ENCODE measurements at places on chromosomes 16 and 17.

- DNase-seq, result no peak
Measured at GRCh38 chr16:77767211-77767610, 21.2 kb upstream of the VAT1L start.

- no peak for DNase-seq
Measured at GRCh38 chr16:55622930-55623561, 32.7 kb upstream of the SLC6A2 start.

- DNase-seq, result no peak
Measured at GRCh38 chr16:65426484-65426883, 304.6 kb upstream of the CDH11 start.

- DNase-seq, result no peak
Measured at GRCh38 chr16:79794941-79795340, 194.4 kb upstream of the MAF start.

DNA sequence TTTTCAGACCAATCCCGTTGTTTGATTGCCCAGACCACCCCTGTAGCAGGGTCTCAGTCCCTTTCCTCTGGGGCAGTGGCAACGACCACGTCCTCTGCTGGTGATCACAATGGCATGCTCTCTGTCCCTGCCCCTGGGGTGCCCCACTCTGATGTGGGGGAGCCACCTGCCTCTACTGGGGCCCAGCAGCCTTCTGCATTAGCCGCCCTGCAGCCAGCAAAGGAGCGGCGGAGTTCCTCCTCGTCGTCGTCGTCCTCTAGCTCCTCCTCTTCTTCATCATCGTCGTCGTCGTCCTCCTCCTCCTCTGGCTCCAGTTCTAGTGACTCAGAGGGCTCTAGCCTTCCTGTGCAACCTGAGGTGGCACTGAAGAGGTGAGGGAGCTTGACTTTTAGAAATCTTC lies 9.2 kb downstream of the ELOB start:
- no peak for DNase-seq

- DNase-seq, result peak; percentile 65
Measured at GRCh38 chr17:7436556-7437368, 1.5 kb downstream of the TMEM102 start.

DNA sequence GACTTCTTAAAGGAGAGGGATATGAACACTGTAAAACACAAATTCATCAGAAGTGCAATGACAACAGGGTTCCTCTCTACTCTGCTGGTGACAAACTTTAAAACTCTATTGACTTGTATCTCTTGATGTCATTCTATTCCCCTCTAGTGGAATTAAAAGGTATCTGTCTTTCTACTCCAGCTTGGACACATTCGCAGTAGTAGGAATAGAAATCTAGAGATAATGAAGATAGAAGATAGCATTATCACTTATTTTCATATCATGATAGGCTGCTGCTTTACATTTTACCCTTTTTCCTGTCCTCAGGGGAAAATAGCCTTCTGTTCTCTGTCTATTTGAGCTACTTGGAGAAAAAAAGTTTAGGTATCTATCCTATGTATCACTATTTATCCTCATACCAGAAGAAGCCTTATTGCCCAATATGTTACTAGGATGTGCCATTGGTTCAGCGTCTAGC lies 209.6 kb upstream of the CACNG5 start:
- DNase-seq, result peak; percentile 40

DNA sequence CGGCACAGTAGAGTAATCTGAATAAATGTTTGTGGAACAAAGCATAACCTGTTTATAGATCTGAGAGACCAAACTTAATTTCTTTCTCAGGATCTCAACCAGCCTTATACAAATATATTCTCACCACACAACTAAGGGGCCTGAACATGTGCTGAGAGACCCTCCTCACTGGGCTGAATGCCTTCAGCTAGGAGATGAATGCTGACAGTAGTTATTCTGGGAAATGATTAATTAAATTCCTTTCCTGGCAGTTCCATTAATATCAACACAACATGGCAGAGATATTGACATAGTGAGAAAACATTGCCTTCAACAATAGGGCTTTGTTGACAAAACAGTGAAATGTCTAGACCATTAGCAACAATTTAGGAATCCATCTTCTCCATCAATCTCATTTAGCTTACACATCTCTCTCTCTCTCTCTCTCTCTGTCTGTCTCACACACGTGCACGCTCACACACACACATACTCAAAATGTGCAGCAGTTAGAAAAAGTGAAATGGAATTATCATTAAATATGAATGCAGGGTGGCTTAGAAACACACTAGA lies 780.8 kb upstream of the CDH8 start:
- DNase-seq, result peak; percentile 45

- DNase-seq, result no peak
Measured at GRCh38 chr16:2692948-2693651, 10.8 kb downstream of the KCTD5 start.

GRCh38 chr17:77140878-77141767 lies at the start of gene SEC14L1:
TSS of gene SEC14L1 (plus strand) at chr17:77140969. CDS start at chr17:77143597, 2,628 bp downstream.
- no peak for DNase-seq

DNA sequence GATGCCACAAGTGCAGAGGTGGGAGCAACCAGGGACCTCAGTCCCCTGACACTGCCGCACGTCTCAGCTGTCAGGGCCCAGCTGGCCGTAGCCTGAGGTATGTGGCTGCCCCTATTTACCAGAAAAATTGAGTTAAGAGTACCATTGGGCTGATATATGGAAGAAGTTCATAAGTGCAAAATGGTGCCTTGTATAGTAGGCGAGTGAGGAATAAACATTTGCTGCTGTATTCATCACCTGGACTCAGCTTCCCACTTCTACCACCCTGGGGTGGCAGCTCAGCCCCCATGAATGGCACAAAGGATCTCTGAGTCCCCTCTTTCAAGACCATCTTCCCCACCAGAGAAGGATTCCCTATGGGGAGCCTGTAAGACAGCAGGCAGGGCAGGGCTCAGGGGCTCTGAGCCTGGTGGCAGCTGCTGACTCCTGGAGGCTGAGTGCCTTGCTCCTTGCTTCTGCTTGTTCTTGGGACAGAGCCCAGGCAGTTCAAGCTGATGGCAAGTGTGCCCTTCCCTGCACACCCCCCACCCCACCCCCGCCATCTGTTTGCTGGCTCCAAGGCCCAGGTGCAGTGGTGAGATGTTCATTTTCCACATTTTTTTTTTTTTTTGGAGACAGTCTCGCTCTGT lies 29.0 kb downstream of the TRPV2 start:
- no peak for DNase-seq

DNA sequence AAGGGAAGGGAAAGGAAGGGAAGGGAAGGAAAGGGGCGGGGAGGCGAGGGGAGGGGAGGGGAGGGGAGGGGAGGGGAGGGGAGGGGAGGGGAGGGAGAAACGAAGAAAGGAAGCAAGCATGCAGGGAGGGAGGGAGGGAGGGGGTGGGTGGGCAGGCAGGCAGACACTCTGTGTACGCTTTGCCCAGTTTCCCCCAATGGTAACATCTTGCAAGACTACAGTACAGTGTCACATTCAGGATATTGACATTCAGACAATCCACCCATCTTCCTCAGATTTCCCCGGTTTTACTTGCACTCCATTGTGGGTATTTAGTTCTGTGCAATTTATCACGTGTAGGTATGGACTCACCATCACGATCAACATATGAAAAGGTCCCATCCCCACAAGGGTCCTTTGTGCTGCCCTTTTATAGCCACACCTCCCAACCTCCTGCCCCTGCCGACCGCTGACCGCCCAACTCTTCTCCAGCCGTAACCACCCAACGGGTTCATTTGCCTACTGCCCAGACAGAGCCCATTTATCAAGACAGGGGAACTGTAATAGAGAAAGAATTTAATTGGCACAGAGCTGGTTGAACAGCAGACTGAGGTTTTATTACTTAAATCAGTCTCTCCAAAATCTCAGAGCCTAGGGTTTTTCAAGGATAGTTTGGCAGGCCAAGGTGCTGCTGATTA lies 91.4 kb upstream of the FA2H start:
- DNase-seq, result no peak

DNA sequence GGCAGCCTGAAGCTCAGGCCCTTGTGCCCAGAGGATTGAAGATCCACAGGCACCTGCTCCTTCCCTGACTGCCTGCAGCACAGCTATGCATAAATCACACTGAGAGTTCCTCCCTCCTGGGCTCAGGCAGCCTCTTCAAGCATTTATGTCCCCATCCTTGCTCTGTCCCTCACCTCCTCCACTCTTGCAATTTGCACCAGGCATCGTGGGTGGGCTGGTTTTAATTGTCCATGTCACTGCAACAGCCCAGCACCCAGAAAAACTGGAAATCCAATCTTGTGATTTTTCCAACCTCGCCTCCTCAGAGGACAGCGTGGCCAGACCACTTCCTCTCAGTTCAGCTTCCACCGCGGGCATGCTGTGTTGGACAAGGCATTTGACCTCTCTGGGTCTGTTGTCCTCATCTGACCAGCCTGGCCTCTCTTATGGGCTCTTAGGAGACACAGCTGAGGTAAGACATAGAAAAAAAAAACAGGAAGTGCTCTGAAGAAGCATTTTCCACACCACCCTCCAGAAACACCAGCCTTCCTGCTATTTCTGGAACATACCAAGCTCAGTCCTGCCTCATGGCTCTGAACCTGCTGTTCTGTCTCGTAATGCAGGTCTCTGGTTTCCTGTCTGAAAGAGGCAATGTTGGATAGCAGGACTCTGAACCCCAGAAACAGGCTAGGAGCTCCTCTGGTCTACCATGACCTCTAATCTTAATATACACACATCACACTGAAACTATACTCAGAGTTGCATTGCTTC lies 8.3 kb downstream of the TMEM114 start:
- DNase-seq, result no peak

DNA sequence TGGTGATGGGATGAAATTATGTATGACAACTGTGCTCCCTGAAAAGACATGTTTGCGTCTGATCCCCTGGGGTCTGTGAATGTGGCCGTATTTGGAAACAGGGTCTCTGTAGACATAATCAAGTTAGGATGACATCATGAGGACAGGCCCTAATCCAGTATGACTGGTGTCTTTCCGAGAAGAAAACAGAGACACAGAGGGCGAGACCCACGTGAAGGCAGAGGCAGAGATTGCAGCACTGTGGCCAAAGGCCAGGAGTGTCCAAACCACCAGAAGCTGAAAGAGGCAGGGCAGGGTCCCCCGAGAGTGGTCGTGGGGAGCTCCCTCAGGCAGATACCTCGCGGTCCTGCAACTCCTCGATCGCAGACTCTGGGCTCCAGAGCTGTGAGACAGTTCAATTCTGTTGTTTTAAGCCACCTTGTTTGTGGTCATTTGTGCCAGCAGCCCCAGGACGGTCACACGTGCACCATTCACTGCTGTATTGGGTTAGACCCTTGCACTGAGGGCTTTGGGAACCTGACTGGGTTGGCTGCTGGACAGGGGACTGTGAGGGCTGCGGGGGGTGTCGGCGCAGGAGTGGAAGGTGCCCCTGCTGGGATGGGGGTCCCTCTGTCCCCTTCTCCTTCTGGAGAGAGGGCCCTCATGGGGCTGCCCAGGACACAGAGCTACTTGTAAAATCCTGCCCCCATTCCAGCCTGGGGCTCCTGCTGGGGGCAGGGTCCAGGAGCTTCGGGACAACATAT lies 27.7 kb downstream of the METRNL start:
- DNase-seq, result no peak

DNA sequence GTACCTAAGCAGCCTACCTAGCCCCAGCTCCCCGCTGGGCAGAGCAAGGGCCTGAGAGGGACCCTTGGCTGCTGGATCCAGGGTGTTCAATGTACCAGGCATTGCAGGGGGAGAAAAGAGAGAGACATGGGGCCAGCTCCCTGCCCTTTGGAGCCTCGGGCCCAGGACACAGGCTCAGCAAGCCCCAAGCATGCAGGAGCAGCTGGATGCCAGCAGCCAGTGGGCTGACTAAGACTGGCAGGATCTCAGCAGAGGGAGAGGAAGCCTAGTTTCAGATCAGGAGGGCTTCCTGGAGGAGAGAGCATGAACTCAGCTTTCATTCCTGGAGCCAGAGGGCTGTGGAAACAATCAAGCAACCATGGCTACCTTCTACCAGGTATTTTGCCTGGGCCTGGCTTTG lies 82.0 kb upstream of the NKD1 start:
- no peak for DNase-seq

- DNase-seq, result no peak
Measured at GRCh38 chr17:75639327-75639726, 6.1 kb downstream of the SMIM5 start.

- DNase-seq, result no peak
Measured at GRCh38 chr17:58756246-58757161, 850 bp downstream of the PPM1E start.

- no peak for DNase-seq
Measured at GRCh38 chr16:55045756-55046460, 115.2 kb downstream of the IRX5 start.

- peak; percentile 71 for DNase-seq
Measured at GRCh38 chr16:84611041-84611440, 6.8 kb downstream of the COTL1 start.

GRCh38 chr16:17607609-17608008 lies 136.8 kb upstream of the XYLT1 start:
- no peak for DNase-seq

- no peak for DNase-seq
Measured at GRCh38 chr17:81990836-81991683, 13.6 kb downstream of the ASPSCR1 start.

GRCh38 chr16:67462279-67462655 lies 18.7 kb downstream of the ATP6V0D1 start:
- DNase-seq, result no peak

DNA sequence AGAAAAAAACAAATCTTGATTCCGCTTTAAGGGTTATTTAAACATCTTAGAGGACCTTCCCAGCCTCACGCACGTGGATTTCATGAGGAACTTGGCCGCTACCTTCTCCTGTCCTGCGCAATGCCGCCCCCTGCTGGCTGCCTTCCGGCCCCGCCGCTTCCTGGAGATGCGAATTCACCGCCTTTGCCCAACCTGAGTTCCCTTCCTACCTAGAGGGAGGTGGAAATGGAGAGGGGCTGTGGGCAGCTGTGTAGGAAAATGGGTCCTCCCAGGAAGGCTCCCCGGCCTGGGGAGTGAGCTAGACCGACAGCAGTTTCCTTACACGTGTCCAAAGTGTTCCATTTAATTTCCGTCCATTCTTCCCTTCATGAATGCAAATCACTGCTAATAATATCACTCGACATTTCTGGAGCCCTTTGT lies 1.0 kb upstream of the ABCC12 start:
- DNase-seq, result peak; percentile 79

- peak; percentile 50 for DNase-seq
Measured at GRCh38 chr17:61720016-61720795, 129.2 kb upstream of the NACA2 start.

GRCh38 chr17:67491681-67492024 lies 114.6 kb downstream of the PITPNC1 start:
- DNase-seq, result no peak
